Activated naive CD4-positive, alpha-beta T cell treated with anti-CD3 and anti-CD28 coated beads, Interleukin-2, amount 10 ng/mL, durations not matched to agents 7 days and 5 days (primary cell): ENCODE measurements at places on chromosomes 5 and 9.

- H3K27me3 ChIP-seq = peaks cover 5% of the 10 kb centered on the region
- no peak overlapping the region for H3K4me3 ChIP-seq
- no peaks in the 10 kb centered on the region for H3K36me3 ChIP-seq
These were observed 159.6 kb downstream of the NXNL2 start for GRCh38 chr9:88694625-88695024.

- H3K4me1 ChIP-seq = peaks cover 63% of the 10 kb centered on the region
- peak; percentile 23 for DNase-seq
- H3K4me3 ChIP-seq = peak overlapping the region; percentile 34
- peaks cover 61% of the 10 kb centered on the region for H3K36me3 ChIP-seq
These were observed 100.1 kb upstream of the DHFR start for GRCh38 chr5:80754900-80755299.

GRCh38 chr5:53814819-53815218 is 254.4 kb downstream of the NDUFS4 start:
- H3K36me3 ChIP-seq = no peaks in the 10 kb centered on the region
- H3K27ac ChIP-seq = no peak overlapping the region
- no peaks in the 10 kb centered on the region for H3K27me3 ChIP-seq
- no peak overlapping the region for H3K4me3 ChIP-seq

DNA sequence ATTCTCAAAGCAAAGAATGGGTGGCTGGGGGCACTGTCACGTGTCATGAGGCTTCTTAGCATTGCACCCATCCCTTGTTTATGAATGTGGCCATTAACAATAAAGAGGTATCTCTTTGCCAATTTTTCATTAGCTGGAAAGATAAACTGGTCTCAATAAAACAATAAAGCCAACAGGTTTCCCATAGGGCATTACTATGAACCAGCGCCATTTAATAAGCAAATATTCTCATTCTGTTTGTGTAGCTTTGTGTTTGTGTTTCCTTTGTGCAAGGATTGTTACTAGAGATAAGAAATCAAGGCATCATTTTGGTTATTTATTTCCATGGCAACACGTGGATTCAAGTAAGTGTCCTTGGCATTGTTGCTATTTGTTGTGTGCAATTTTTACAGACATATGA is 37.6 kb upstream of the CAST start:
- H3K4me1 ChIP-seq = peaks cover 11% of the 10 kb centered on the region
- no peak for DNase-seq
- H3K36me3 ChIP-seq = no peaks in the 10 kb centered on the region
- H3K4me3 ChIP-seq = no peak overlapping the region
- peaks cover 15% of the 10 kb centered on the region for H3K27me3 ChIP-seq

DNA sequence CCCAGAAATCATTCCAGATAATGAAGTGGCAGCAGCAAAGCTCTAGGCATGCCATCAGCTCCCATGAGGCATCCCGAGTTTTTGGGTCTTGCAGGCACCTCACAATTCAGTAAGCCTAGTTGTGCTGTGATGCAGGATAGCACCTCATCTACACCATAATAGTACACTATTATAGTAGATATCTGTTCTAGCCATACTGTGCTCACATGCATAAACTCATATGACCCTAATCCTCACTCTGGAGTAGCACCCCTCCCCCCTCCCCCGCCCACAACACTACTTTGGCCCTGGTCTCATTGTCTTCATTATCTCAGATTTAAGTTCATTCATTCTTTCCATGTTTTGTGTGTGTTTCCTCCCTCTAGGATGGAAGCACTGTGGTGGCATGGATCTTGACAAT is 102.5 kb upstream of the PITX1 start:
- no peaks in the 10 kb centered on the region for H3K36me3 ChIP-seq
- no peak overlapping the region for H3K27ac ChIP-seq
- H3K4me3 ChIP-seq = no peak overlapping the region
- no peak for DNase-seq
- no peaks in the 10 kb centered on the region for H3K4me1 ChIP-seq

- peaks cover 4% of the 10 kb centered on the region for H3K27me3 ChIP-seq
- no peak overlapping the region for H3K27ac ChIP-seq
- no peak overlapping the region for H3K4me3 ChIP-seq
- no peaks in the 10 kb centered on the region for H3K36me3 ChIP-seq
- no peak for DNase-seq
These were observed 54.5 kb upstream of the HNRNPA0 start for GRCh38 chr5:137808503-137809135.

DNA sequence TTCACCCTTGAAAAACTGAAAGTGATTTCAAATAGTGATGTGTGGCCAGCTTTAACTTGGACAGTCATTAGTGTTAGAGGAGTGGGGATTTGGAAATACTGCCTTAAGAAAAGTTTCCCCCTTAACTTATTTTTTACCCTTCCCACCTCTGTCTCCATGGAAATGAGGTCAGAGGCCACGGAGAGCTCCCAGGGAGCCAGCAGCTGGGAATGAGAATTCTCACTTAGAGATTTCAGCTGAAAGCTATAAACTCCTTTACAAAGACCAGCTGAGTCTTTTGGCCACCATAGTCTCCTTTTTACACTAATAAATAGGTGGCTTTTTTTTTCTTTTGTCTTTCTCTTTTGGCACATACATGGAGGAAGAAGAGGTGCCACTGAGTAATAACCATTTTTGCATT is 45.7 kb upstream of the PIK3R1 start:
- peaks cover 4% of the 10 kb centered on the region for H3K27me3 ChIP-seq
- H3K27ac ChIP-seq = no peak overlapping the region
- no peaks in the 10 kb centered on the region for H3K4me1 ChIP-seq
- DNase-seq = no peak
